ENCODE measurements at places on chromosomes 1 and 21.

DNA sequence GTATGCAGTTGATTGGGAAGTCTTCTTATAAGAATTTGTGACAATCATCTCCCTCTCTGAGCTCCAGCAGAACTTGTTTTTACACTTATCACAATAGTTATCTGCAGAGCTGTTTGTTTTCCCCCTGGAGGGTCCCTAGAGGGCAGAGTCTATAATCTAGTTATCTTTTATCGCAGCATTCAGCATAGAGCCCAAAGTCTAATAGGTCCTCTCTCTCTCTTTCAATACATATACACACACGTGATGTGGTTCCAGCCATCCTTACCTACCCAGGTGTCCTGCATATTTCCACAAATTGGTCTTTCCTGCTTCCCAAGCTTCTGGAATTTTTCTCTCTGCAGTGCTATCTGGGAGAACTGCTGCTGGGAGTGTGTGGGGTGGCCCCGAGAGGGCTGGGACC is 229.6 kb upstream of the KIAA0040 start:
- peak; percentile 45 for DNase-seq

- no peak for DNase-seq
Observed at GRCh38 chr1:113141650-113142473, 68.9 kb downstream of the LRIG2 start.

GRCh38 chr1:159652506-159652905 is 61.9 kb downstream of the CRP start:
- no peak for DNase-seq

- no peak for DNase-seq
Observed at GRCh38 chr1:10664251-10664650, 132.2 kb downstream of the CASZ1 start.

- DNase-seq: no peak
Observed at GRCh38 chr1:112063781-112064728, 74.6 kb upstream of the KCND3 start.

DNA sequence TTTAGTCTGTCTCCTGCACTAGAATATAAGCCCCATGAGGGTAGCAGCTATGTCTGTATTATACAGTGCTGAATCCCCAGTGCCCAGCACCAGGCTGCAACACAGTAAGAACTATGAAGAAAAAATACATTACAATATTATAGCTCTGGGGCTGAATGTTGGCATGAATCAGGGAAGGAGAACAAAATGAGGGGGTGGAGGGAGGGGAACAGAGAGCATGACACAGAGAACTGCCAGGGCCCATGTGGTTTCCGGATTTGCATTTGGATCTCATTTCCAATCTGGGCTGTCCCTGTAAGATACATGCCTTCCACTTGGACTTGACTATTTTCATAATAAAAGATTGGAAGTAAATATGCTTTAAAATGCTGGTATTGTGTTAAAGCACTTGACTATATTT is 35.8 kb downstream of the C1orf198 start:
- DNase-seq: no peak

DNA sequence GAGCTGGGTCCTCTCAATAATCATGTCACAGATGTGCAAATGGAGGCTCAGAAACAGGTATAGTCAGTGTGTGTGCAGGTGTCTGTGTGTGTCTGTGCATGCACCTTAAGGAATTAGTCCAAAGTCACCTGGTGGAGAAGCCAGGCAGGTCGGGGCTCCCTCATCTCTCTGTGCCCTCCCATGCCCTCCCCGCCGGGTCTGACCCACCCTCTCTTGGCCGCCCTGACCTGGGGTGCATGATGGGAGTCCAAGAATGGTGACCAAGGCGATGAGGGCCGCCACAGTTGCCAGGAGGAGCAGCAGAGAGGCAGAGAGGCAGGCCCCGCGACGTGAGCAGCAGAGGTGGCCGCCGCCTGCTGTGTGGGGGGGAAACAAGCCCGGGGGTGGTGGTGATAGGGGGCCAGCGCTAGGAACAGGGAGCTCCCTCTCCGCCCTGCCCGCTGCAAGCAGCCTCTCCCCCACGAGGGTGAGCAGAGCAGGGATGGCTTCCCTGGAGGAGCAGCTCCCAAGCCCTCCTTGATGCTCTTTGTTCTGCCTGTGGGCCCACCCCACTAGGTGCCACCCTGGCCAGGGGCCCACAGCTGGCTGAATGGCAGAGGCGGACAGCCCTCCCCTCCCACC is 3.9 kb downstream of the LDLRAD1 start:
- DNase-seq: no peak

- DNase-seq: no peak
Observed at GRCh38 chr21:30818837-30819610, 6.0 kb upstream of the KRTAP8-1 start.

GRCh38 chr1:205856433-205856832 is 6.5 kb upstream of the PM20D1 start:
- no peak for DNase-seq

DNA sequence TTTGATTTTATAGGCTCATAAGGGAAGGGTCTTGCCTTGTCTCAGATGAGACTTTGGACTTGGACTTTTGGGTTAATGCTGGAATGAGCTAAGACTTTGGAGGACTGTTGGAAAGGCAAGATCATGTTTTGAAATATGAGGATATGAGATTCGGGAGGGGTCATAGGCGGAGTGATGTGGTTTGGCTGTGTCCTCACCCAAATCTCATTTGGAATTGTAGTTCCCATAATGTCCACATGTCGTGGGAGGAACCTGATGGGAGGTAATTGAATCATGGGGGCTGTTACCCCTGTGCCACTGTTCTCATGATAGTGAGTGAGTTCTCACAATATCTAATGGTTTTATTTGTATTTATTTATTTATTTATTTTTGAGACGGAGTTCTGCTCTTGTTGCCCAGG is 6.9 kb upstream of the CSDE1 start:
- DNase-seq: no peak

GRCh38 chr1:247334378-247335133 is 2.9 kb upstream of the ZNF496 start:
- no peak for DNase-seq

DNA sequence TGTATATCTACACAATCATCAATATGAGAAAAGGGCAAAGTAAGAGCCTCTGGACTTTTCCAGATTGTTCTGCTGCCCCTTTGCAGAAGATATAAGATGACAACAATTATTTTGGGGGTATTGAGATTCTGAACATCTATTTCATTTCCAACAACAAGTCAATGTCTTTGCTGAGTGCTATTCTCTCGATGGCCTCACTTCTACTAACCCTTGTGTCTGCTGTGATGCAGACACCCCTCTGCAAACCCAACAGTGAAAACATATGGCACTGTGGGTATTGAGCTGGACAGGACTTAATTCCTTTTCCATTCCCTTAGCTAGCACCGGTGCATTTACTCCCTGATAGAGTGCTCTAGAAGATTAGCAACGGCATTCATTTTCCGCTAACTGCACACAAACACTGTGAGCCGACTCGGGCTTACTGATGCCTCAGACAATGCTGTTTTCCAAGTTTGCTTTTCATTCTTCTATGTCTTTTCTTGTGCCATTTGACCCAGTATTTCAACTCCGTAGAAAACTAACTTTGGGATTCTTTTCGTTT is 33.4 kb upstream of the SMYD2 start:
- no peak for DNase-seq

DNA sequence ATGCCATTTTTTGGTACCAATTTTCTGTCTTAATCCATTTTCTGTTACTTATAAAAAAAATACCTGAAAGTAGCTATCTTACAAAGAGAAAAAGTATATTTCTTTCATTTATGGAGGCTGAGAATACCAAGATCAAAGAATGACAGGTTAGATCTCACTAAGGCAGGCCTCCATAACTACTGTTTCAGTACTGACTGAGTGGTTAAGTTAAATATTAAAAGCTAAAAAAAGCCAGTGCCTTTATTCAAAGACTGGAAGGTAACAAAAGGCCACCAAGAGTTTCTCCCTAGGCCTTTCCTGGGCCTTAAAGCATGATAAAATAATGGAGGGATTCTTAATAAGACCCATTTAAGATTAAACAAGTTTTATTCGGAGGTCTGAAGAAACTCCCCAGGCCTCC is 687.7 kb upstream of the ADGRL4 start:
- no peak for DNase-seq

GRCh38 chr1:89271341-89272015 is 1.2 kb downstream of the GBP5 start:
- no peak for DNase-seq

Data from Caco-2 (cell line).